ENCODE measurements at places on chromosomes 4 and X. TPM values are rescaled to one million over a fixed set of nuclear protein-coding genes. Genes with fewer than 3 reads are reported as not detected.

The DNAAF6 gene
- not detected for polyA plus RNA-seq

The IGFBP7 gene
- polyA plus RNA-seq, result 270 TPM

GRCh38 chr4:92172203-92172602 is 131.6 kb upstream of the GRID2 start:
- H3K36me3 ChIP-seq, result no peaks in the 10 kb centered on the region
- H3K27me3 ChIP-seq, result peaks cover 4% of the 10 kb centered on the region
- no peak overlapping the region for H3K4me3 ChIP-seq
- no peaks in the 10 kb centered on the region for H3K4me1 ChIP-seq

GRCh38 chr4:1137850-1138249 is 24.5 kb upstream of the RNF212 start:
- H3K36me3 ChIP-seq, result no peaks in the 10 kb centered on the region
- DNase-seq, result no peak
- H3K4me1 ChIP-seq, result peaks cover 18% of the 10 kb centered on the region

DNA sequence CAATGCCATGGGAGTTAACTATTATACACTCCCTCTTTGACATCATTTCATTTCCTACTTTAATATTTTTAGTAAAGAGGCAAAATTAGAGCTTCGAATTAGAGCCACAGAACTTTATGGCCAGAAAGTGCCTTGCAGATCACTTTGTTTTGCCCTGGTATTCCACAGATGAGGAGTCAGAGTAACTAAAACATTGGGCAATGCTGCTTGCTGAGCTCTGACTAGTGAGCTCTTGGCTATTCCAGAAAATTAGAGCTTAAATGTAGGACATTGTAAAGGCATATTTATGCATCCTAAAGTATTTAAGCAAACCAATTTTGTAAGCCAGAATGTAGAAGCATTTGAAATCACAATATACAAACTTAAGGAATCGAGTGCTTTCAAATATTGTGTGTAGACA is 6.3 kb upstream of the ZNF827 start:
- no peak overlapping the region for H3K4me3 ChIP-seq
- peaks cover 1% of the 10 kb centered on the region for H3K27me3 ChIP-seq
- no peak for DNase-seq
- H3K4me1 ChIP-seq, result no peaks in the 10 kb centered on the region
- no peak overlapping the region for H3K27ac ChIP-seq
- no peaks in the 10 kb centered on the region for H3K36me3 ChIP-seq

DNA sequence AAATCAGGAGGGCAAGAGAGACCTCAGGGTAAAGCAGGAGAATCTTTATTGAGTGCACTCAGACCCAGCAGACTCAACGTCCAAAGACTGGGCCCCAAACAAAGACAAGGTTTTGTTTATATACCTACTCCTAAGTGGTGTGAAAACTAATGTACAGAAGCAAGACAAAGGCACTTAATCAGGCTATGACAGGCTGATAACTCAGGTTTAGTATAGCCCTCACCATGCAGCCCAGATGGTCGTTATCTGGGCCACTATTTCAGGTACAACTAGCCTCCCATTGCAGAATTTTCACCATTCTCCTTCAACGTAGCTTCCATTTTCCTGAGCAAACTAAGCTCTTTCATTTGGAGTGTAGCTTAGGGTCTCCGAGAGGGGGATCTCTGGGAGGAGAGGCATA is 36.9 kb downstream of the SULT1E1 start:
- H3K4me1 ChIP-seq, result peaks cover 24% of the 10 kb centered on the region
- no peaks in the 10 kb centered on the region for H3K36me3 ChIP-seq
- H3K4me3 ChIP-seq, result no peak overlapping the region
- H3K27ac ChIP-seq, result no peak overlapping the region

All from immature natural killer cell (primary cell).